COR-L47 (cell line): ENCODE measurements at places on chromosomes 11 and 22.

- no peak for DNase-seq
These were observed 8.6 kb downstream of the ARAP1 start for GRCh38 chr11:72743321-72744221.

GRCh38 chr22:37412495-37413250, 14.6 kb downstream of the ELFN2 start:
- no peak for DNase-seq

GRCh38 chr11:31815711-31816467, 4.8 kb upstream of the PAX6 start:
- DNase-seq = no peak

- DNase-seq = no peak
These were observed 61.9 kb downstream of the CYB5R2 start for GRCh38 chr11:7611411-7611810.

GRCh38 chr11:84408946-84409411, 1122.8 kb upstream of the CCDC90B start:
- no peak for DNase-seq

GRCh38 chr22:24969560-24970301, 17.2 kb downstream of the KIAA1671 start:
- DNase-seq = no peak

DNA sequence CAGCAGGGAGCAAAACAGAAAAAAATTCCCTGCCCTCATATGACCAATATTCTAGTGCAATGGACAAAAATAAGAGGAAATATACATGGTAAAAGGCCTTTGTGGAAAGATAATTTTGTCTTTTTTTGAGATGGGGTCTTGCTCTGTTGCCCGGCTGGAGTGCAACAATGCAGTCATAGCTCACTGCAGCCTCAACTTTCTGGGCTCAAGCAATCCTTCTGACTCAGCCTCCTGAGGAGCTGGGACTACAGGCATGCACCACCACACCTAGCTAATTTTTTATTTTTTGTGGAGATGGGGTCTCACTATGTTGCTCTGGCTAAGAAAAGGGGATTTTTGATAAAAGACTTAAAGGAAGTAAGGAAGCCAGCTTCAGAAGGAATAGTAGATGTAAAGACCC, 25.7 kb upstream of the DDX10 start:
- no peak for DNase-seq

GRCh38 chr22:32541481-32541880, 66.9 kb downstream of the FBXO7 start:
- DNase-seq = no peak

DNA sequence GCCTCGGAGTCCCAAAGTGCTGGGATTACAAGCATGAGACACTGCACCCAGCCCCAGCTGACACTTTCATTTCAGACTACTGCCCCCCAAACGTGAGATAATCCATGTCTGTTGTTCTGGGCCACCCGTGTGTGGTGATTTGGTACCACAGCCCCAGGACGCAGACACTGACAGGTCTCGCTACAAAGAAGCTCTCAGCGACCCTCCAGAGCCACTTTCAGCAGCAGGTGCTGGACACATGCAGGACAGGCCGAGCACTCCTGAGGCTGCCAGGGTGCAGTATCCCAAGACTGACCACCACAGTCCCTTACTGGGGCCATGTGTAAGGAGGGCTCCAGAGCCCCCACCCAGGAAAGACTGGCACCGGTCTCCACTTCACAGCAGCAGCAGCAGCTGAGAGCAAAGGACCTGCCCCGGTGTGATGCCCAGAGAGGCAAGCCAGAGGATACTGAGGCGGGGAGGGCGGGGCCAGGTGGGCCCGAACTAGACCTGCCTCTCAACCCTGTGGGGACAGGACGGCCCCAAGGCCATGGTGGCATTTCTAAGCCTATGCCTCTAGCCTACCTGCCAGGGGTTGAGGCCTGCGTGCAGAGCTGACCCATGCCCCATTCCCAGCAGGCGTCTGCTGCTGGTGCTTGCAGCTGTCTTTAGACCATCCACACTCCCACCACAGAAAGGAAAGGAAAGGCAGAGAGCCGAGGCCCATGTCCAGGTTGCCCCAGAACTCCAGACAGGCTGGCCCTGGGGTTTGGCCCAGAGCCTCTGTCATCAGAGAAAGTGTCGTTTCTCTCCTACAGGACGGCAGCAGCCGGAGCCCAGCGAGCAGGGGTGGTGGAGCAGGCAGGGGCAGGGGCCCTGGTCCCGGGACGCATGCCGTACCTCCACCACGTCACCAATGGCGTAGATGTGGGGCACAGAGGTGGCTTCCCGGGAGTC, 28.0 kb upstream of the GNB1L start:
- no peak for DNase-seq

- no peak for DNase-seq
These were observed 20.7 kb downstream of the FZD4 start for GRCh38 chr11:86934582-86934900.

GRCh38 chr11:95140397-95141033, 50.9 kb downstream of the ENDOD1 start:
- no peak for DNase-seq

GRCh38 chr11:35779409-35779808, 116.8 kb downstream of the TRIM44 start:
- no peak for DNase-seq

GRCh38 chr11:106971864-106972263, 46.4 kb downstream of the GUCY1A2 start:
- no peak for DNase-seq

GRCh38 chr11:889257-889656, 21.4 kb downstream of the CHID1 start:
- no peak for DNase-seq
